AML-193 (cell line): ENCODE measurements at places on chromosomes 2 and 18.

DNA sequence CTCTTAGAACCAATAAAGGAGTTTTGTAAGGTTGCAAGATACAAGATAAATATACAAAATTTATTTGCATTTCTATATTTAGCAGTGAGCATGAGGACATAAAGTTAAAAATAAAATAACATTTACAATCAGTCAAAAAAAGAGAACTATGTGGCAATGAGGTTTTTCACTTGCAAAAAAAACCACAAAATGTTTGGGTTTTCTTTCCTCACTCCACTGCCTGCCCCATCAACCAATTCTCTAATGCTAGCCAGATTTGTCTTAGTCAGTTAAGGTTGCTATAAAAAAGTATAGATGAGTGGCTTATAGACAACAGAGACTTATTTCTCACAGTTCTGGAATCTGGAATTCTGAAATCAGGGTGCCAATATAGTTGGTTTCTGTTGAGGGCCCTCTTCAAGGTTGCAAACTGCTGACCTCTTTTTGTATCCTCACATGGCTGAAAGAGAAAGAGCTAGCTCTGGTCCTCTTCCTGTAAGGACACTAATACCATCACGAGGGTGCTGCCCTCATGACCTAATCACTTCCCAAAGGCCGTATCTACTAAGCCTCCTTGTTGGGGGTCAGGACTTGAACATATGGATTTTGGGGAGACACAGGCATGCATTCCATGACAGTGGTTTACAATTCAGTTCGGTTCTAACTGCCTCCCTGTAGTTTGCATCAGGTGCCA lies 566.2 kb downstream of the GALR1 start:
- DNase-seq: no peak

- DNase-seq: no peak
Measured at GRCh38 chr18:24259869-24260641, 121.2 kb downstream of the CABYR start.

- no peak for DNase-seq
Measured at GRCh38 chr2:149037851-149038250, 648 bp upstream of the LYPD6B start.

DNA sequence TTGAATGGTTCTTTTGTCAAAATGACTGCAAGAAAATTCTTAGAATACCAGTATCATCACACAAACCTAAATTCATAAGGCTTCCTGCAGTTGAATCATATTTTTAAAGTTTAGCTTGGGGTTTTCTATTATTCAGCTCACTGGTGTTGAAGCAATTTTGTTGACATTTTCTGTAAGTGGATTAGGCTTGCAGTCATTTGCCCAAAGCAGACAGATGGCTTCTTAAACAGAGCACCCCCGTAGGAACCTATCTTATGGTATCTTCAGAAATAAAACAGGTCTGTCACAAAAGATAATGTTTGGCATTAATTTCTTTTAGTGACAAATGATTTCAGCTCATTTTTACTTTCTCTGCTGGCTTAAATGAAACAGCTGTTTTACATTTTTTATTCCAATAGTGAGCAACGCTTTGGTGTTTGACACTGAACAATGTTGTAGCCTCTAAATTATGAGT lies 331.1 kb downstream of the PLCL1 start:
- no peak for DNase-seq

GRCh38 chr18:46250812-46251173 lies 146.6 kb downstream of the HAUS1 start:
- DNase-seq: peak; percentile 36

- no peak for DNase-seq
Measured at GRCh38 chr2:43075811-43076585, 150.4 kb downstream of the ZFP36L2 start.

- DNase-seq: no peak
Measured at GRCh38 chr18:37639846-37640245, 74.2 kb upstream of the CELF4 start.

DNA sequence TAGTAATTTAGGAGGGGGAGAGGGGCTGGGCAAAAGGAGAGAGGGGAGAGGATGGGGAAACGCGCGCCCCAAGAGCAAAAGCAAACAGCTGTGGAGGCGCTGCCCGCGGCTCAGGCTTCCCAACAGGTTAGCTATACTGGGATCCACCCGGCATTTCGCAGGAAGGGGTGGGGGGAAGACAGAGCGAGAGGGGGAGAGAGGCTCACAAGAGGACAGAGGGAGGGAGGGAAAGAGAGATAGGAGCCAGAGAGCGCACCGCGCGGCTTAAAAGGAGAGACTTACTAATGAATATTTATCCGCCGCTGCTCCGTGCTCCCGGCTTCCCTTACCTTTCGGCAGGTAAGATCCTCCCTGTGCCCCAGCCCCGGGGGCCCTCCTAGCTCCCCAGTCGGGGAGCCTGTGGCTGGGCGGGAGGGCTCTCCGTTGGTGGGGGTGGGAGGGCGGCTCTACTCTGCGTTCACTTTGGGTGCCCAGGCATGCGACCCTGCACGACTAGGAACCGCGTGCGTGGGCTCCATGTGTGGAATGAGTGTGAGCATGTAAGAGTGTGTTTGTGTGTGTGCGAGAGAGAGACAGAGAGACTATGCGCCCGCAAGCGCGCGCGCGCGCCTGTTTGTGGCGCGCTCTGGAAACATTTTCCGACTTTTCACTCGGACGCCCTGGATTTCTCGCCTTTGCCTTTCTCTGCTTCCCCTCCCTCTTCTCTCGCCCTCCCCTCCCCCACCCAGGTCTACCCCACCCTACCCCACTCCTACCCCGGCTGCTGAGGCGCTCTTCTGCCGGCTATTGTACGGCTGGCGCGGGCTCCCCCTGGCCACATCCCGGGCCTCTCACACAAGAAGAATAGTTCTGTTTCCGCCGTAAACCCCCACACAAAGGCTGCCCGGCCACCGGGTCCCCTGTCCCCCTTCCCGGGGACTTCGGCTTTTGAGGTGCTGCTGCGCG lies 7.2 kb upstream of the SIX3 start:
- DNase-seq: no peak

DNA sequence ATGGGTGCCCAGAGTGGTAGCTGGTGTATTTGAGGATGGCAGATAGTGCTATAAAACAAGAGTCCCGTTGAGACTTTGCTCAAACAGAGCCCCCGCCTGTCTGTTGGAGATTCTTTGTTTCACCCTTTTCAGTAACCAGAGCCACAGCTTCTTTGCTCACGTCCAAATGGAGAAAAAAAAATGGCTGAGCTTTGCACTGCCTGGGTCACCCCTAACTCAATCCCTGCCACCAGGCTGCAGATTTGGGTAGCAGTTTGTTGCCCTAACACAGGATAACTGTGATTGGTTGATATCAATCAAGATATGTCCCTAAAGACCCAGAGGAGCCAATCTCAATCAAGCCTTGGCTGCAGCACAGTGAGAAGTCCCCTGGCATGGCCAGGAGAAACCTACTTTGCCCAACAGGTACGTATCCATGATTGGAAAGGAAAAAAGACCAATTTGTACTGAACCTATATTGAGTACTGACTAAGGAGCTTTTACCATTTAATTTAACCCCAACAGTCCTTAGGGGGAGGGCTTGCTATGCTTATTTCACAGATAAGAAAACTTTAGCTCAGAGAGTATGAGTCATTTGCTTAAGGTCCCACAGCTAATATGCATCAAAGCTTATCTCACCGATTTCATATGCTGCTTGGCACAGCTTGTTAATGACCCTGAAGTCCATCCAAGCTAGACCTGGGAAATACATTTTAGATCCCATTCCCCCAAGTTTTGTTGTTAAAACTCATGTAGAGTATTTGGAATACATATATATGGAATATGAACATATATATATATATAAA lies 72.0 kb upstream of the SH3BP4 start:
- no peak for DNase-seq

- DNase-seq: no peak
Measured at GRCh38 chr2:76444732-76445131, 734.0 kb upstream of the GCFC2 start.

DNA sequence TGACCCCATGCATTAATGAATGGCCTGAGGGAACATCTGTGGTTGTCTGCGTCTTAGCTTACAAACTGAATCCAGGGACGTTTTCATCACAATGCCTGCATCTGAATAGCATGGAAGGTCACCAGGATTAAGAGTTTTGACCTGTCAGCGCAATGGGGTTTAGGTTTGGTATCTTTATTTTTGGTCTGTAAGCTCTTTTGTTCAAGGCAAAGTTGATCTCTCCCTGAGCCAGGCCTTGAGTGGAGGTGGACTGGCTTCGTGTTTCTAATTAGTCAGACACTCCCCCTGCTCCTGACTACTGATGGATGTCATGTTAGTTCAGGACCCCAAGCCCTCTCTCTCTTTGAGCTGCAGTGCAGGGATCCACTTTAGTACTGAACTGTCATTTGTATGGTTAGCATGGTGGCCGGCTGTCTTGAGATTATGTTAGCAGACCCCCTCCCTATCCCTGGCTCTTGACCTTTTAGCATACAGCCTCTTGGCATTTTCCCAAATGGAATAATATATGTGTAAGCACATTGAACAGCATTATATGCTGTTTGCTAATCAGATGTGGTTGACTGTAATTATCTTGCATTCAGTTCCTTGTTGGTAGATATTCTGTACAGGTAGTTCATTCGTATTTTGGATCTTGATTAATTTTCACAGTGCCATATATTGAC lies 59.2 kb downstream of the LYPD6 start:
- DNase-seq: no peak

DNA sequence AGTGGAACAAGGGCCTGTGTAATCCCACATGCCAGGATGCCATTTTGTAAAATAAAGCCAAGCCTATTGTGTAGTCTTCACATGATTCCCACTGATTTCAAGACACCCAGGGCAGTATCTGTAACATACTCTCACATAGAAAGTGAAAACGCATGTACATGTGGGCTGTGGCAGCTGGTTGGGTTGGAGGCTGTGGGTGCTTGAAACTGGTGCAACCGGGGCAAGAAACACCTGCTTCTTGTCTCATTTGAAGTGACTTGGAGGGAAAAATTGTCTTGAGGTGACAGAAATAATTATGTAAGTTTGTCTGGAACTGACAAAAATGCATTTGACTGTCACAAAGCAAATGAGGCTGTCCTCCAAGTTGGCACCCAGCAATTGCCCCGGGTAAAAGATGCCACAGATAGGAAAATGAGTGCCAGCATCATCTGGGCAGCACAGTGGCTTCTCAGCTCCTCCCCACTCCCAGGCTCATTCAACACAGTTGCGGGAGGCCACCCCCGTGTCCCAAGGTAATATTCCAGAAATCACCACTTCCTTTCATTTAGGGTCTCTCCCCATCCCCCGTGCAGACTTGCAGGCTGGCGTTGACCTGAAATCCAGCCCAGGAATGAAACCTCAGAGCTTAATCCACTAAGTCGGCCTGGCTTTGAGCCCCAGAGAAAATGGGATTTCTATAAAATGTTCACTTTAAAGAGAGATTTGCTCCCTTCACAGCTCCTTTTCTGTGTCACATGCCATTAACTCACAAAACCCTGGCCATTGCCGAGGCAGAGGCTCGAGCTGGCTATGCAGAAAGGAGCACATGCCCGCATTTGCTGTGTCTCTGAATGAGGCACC lies 293.9 kb upstream of the PARD3B start:
- DNase-seq: no peak

DNA sequence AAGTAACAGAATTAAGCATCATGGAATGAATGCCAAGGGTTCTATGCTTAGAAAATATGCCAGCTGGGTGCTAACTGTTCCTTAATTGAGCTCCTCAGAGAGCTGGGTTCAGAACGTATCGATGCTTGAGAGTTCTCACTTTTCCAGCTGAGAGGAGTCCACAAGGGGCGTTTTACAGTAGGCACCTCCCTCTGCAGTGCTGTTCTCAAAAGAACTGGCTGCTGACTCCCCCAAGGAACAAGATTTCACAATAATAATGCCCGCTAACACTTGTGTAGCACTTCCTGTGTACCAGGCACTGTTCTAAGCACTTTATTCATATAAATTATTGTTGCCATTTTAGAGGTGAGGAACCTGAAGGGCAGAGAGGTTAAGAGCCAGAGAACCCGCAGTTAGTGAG lies 18.1 kb upstream of the TMEM237 start:
- peak; percentile 42 for DNase-seq

DNA sequence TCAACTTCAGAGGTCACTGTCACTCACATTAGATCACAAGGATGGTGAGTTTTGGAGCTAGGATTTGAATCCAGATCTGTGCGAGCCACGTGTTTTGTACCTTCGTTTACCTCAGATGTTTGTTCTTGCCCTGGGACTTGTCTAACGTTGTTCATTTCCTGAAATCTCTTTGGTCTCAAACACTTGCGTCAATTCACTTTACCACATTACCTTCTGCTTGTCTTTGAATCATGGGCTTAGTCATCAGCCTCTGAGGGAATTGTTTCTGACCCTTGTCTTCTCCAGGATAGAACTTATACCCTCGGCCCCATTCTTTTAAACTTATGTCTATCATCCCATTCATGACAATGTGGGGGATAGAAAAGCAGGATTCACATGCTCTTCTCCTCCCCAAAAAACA lies 282.7 kb downstream of the DCDC2C start:
- DNase-seq: no peak

- DNase-seq: no peak
Measured at GRCh38 chr2:159071190-159071915, 102.9 kb downstream of the TANC1 start.

DNA sequence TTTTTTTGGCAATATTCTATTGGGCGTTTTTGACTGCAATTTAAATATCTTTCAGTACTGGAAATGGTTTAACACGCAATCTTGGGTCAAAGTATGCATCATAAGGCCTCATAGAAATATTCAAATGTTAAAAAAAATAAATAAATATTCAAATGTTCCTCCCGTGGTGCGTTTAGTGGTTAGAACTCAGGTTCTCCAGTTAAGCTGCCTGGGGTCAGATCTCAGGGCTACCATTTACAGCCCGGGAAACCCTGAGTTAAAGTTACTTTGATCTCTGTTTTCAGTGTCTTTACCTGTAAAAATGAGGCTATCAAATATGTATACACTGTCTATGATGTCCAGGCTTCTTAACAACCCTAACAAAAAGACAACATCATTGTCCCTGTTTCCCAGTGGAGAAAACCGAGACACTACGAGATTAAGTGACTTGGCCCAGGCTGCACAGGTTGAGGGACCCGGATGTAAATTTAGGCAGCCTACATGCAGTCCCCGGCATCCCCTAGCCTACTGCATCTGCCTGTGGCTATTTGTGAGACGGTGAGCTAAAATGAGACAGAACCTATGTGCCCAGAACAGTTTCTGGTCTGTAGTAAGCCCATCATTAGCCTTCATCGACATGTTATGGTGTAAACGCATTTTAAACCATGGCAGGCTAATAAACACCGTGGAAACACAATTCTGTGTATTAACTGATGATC lies 1.7 kb downstream of the FHL2 start:
- no peak for DNase-seq

DNA sequence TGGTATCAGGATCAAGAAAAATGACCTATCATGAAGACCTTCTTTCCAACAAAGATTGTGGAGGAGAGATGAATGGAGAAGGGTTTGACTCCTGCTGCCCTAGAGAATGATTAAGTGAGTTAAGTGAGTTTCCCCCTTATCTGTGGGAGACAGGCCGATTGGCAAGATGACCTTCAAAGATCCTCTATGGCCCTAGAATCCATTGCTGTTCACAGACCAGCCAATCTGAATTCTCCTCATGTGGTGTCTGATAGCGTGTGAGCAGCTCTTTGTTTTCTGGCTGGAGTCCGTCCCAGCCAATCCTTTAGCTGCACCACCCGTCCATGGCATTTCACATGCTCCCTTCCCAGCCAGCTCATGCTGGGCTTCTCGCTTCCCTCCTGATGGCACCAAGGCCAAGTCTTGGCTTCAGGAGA lies 79.4 kb downstream of the MARCHF4 start:
- no peak for DNase-seq

- DNase-seq: peak; percentile 16
Measured at GRCh38 chr18:34322365-34323289, 97.9 kb upstream of the NOL4 start.
